AG10803 (cell line): ENCODE measurements at places on chromosomes 2 and 18.
A peak's percentile ranks its signal among the peaks of the same experiment; 100 is the strongest.

- no peak for DNase-seq
Measured at GRCh38 chr2:160085662-160086061, 23.2 kb upstream of the PLA2R1 start.

DNA sequence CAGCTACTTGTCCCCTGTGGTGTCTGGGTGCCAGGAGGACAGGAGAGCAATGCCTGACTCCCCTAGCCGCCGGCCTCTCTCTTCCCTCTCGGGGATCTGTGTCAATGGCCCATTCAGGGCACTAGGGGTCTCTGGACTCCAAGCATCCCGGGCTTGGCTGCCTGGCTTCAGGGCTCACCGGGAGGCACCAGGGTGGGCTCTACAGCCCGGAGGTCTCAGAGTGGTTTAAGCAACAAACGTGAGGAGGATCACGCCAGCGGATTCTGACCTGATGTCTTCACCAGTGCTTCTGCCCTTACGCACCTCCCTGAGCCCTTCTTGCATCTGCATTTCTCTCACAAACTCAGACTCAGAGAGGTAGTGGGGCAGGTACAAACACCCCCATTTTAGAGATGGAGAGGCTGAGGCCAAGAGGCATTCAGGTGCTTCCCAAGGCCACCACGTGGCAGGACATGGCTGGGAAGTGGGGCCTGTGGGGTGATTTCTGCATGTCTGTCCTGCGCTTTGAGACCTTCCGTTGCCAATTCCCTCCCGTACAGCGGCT lies 243.0 kb downstream of the CELF4 start:
- peak; percentile 13 for DNase-seq

- peak; percentile 43 for DNase-seq
Measured at GRCh38 chr2:239393388-239393940, 7.4 kb downstream of the HDAC4 start.

DNA sequence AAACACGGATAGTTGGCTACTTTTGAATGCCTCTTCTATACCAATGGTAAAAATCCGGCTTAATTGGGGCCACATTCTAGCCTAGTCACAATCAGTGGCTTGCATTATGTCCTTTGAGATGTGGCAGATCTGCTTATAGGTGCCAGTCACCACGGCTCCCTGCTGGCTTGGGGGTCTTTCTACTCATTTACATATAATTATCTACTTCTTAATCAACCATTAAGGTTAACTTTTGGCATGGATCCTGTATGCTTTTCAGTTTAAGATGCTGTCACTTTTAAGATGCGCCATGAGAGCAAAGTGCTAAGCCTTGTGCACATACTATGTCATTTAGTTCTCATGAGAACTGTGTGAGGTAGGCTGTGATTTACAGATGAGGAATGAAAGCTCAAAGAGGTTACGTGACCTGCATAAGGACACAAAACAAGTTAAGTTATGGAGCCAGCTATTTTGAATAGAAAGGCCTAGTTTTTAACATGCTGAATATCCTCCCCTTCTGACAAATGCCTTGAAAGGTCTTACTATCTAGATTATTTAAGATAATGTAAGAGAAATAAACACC lies 4.1 kb downstream of the NEDD4L start:
- no peak for DNase-seq

DNA sequence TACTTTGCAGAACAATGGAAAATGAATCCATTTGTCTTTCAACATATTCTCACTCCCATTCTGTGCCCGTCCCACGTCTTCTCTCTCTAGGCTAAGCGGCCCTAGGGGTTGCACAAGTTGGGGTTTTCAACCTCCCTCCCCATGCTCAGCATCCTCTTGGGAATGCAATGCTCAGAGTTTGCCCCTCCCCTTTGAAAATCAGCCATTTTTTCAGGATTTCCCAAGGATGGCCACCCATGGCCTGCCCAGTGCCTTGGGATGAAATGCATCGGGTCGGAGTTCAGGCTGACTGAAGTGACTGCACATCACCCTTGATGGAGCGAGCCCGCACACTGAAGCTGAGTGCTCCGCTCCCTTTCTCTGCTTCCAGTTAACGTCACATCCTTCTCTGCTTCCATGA lies 87.9 kb downstream of the TNS1 start:
- DNase-seq = no peak

- DNase-seq = no peak
Measured at GRCh38 chr18:37494406-37494805, 71.2 kb downstream of the CELF4 start.

DNA sequence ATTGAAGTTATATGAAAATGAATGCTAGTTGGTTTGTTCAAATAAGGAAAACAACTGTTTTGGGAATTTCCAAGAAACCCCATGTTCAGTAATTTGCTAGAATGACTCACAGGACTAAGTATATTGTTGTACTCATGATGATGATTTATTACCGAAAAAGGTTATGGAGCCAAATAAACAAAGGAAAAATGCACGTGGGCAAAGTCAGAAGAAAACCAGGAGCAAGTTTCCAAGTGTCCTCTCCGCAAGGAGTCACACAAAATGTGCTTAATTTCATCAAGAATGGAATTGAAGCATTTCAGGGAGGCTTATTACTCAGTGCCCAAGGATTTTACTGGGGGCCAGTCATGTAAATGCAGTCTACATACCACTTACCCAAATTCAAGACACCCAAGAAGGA lies 1652.4 kb upstream of the TMEFF2 start:
- peak; percentile 27 for DNase-seq

DNA sequence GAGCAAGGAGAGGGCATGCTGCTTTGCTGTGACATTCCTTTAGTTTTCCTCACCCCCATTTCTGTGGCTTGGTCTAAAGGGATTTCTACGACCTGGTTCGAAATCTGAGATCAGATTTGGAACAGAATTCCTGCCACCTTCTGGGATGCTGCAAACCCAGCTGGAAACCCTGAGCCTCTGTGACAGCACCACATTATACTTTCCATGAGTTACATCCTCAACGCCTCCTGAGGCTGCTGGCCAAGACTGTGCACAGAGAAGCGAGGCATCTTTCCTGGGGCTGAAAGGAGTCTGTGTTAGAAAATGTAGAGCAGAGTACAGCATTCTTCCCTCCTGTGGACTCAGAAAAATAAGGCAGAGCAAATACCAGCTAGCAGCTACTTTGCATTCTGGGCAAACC lies 138.1 kb upstream of the CHAC2 start:
- no peak for DNase-seq

GRCh38 chr2:159030674-159031380 lies 62.4 kb downstream of the TANC1 start:
- peak; percentile 64 for DNase-seq

- no peak for DNase-seq
Measured at GRCh38 chr2:169525434-169525833, 15.9 kb downstream of the KLHL41 start.

DNA sequence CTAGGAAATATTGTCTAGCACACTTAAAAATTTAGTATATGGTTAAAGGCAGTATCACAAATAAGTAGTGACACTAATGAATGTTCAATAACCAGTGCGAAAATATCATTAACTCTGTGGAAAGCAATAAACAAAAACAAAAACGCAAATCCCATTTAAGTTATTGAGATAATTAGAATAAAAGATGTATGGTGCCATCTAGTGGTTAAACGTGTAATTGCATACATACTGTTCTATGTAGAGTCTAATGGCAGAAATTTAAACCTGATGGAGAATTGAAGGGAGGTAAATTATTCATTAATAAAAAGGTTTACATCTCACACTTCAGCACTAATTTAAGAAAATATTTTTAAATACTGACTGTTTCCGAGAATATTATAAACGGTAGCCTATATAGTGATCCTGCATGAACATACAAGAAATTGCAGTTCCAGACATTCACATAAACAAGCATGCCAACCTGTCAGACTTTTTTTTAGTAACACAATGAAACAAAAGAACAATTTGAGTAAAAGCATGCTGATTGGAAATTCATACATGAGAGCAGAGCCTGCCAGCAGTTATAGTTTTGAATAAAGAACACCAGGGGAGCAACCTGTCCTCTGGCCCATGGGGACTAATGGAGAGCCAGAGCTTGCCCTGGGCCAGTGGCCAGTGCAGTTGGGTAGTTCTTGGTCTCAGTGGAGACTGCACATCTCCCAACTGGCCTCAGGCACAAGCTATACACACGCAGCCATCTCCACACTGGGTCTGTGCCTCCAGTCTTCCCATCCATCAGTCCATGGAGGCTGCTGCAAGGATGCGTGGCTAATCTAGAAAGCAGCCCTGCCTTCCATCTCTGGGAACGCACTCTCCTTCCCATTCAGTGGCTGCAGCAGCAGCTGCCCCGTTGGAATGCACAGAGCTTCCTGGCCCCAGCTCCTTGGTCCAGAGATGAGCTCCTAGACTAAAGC lies 28.0 kb downstream of the GCG start:
- peak; percentile 60 for DNase-seq

- no peak for DNase-seq
Measured at GRCh38 chr2:64966017-64966416, 23.2 kb upstream of the SLC1A4 start.

DNA sequence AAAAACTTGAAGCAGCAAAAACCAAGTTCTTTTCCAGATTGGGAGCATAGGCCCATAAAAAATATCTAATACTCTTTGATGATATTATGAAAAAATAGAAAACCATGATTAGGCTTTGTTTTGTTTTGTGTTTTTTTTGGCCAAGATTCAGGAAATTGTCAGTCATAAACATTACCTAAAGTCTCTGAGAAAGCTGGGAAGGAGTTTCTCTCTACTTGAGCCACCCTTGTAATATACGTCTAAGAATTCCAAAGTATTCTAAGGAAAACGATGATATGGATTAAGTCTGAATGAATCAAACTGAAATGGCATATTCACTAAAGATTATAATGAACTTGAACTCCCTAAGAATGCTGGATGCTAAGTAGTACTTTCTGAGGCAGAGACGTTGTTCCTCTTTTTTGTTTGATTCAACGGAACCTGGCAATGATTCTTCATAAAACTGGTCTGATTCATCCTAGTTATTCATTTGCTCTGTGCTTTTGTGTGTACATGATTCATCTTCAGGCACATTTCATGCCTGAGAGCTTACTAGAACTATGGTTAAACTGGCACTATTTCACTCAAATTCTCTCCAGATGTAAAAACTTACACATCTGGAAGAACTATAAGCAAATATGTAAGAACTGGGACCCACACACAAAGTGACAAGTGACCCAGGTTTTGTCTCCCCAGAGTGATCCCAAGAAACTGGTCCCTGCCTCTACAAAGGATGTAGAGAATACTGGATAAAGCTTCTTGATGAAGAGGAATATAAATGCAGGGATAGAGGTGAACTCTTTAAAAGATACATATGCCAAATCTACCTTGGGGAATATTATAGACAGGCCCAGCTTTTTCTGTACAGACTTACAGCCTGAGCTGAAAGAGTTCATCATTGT lies 159.7 kb downstream of the DOCK10 start:
- DNase-seq = peak; percentile 95

GRCh38 chr2:28649481-28650265 lies 102.0 kb upstream of the PPP1CB start:
- DNase-seq = no peak

DNA sequence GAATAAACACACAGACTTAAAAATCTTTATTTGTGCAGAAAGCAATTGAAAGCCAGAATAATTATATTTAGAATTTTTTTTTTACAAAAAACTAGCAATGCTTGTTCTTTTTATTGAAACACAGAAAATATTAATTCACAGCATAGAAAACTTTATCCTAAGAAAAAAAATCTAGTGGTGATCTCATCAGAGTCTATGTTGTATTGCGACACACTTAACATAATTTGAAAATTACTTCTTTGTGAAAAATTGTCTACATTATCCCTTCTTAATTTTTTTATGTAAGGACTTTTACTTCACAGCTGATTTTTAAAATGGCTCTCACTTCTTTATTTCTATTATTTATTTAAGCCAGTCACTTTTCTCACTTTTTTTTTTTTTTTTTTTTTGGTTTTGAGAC lies 103.4 kb downstream of the LDLRAD4 start:
- no peak for DNase-seq

- no peak for DNase-seq
Measured at GRCh38 chr2:105072039-105072438, 34.2 kb downstream of the MRPS9 start.

- no peak for DNase-seq
Measured at GRCh38 chr18:50644807-50645206, 84.9 kb downstream of the MAPK4 start.

GRCh38 chr2:231985823-231986261 lies 24.3 kb downstream of the DIS3L2 start:
- no peak for DNase-seq

DNA sequence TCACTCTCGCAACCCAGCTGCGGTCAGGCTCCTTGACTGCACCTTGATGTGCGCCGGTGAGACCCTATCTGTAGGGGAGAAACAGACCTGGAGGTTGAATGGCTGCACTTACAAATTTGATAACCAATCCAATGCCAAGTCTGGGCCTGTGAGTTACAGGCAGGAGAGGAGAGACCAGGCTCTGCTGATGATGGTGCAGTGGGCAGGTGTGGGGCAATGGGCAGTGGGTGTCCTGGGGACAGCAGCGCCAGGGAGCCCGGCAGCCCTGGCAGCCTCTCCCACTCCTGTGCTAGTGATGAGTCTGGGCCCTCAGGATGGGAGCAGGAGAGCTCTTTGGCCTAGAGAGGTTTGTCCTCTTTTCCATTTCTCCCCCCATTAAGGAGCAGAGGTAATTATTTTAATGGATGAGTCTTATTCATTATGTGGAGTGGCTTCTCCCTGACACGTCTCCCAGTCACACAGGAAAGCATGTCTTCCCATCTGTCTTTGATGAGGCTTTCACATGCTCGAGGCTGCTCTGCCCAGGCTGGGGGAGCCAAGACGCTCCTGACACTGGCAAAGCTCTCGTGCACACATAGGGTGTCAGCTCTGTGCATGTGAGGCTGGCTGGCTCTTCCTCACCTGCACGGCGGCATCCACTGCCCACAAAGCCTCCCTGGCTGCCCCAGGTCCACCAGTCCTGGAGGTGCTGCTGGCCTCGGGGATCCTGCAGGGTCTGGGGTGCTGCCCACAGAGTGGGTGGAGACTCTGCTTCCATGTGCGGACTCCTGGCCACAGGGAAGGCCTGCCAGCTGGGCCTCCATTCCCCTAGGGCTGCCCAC lies 10.0 kb upstream of the ALLC start:
- no peak for DNase-seq

GRCh38 chr2:160278879-160279177 lies 78.8 kb upstream of the ITGB6 start:
- peak; percentile 46 for DNase-seq

- DNase-seq = no peak
Measured at GRCh38 chr2:54589340-54590215, 133.5 kb downstream of the SPTBN1 start.

- no peak for DNase-seq
Measured at GRCh38 chr2:96690306-96691021, 47.9 kb downstream of the FER1L5 start.

GRCh38 chr2:190486037-190486623 lies 48.4 kb downstream of the NEMP2 start:
- DNase-seq = no peak

DNA sequence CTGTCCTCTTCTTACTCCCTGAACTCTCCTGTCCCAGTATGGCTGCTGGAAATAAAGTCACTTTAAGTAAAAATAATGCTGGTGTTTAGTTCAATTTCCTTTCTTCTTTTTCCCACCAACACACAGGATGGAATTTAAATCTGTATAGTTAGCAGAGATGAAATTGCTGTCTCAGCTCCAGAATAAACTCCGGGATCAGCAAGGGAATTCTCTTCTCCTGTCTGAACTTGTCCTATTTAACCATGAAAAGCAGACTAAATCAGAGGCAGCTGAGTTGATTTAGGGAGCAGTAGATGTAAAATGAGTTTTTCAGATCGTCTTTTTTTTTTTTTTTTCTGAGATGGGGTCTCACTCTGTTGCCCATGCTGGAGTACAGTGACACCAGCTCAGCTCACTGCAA lies 25.9 kb downstream of the TTLL4 start:
- DNase-seq = no peak

- no peak for DNase-seq
Measured at GRCh38 chr18:45359275-45360009, 255.8 kb upstream of the SLC14A2 start.

GRCh38 chr2:113755835-113756354 lies 547 bp downstream of the SLC35F5 start:
- no peak for DNase-seq
